Stimulated activated CD4-positive, alpha-beta T cell treated with anti-CD3 and anti-CD28 coated beads, Interleukin-12 subunit alpha, Interleukin-12 subunit beta, amount 100 ng/mL, for 48 hours (primary cell): ENCODE measurements at places on chromosomes 7 and 10.

DNA sequence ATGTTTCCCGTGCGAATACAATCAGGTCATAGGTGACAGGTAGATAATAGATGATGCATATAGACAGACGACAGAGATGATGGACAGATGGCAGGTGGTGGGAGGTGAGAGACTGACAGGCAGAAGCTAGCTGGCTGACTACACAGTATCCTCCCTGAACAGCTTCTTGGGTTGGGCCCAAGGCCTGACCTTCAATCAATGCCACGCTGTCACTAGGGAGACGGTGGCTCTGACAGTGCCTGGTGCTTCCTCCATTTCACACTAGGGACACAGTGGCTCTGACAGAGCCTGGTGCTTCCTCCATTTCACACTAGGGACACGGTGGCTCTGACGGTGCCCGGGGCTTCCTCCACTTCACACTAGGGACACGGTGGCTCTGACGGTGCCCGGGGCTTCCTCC, 200.1 kb downstream of the DIP2C start:
- DNase-seq = no peak

GRCh38 chr10:109259293-109259692, 664.0 kb downstream of the XPNPEP1 start:
- no peak for DNase-seq

- DNase-seq = no peak
Observed at GRCh38 chr10:99232360-99232999, 3.2 kb downstream of the HPSE2 start.

DNA sequence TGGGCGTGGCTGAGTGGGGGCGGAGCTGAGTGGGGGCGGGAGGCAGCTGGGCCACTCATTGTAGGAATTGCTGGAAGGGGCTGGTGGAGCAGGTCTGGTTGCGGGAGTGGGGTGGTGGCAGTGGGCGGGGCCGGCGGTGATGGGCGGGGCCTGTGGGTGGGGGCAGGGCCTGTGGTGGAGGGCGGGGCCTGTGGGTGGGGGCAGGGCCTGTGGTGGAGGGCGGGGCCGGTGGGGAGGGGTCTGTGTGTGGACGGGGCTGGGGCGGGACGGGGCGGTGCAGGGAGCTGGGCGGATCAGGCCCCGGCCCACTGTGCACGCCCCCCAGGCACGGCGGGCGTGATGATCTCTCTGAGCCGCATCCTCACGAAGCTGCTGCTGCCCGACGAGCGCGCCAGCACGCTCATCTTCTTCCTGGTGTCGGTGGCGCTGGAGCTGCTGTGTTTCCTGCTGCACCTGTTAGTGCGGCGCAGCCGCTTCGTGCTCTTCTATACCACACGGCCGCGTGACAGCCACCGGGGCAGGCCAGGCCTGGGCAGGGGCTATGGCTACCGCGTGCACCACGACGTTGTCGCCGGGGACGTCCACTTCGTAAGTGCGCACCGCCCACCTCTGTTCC, 14.0 kb downstream of the SLC29A4 start:
- DNase-seq = peak; percentile 50

DNA sequence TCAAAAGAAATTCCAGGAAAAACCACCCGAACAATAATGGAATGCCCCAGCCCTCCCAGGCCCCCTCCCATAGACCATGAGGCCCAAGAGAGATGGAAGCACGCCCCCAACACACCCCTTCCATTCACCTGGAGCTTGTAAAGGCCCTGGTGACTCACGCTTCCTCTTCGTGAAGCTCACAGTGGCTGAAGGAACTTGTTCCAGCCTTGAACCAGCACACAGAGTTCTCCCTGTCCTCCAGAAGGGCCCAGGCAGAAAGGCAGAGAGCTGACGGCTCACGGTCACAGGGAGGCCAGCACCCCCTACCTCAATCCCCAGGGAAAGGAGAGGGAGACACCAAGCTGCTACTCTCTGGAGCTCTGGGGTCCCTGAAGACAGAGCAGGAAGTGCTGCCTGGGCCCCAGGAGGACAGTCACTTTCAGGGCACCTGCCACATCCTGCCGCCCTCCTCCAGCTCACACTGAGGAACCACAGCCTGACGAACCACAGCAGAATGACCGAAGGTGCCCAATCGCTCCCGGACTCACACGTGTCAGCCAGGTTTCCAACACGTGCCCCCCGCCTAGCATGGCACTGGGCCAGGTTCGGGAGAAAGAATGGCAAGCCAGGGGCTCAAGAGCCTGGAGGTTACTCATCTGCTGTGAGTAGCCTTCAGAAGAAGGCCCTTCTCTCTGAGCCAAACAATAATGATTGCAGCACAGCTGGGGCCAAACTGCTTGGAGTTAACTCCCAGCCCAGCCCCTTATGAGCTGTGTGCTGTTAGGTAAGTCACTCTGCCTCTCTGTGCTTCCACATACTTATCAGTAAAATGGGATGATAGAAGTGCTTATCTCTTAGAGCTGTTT, 52.8 kb downstream of the DLG5 start:
- DNase-seq = peak; percentile 8

GRCh38 chr7:138658889-138659288, 42.3 kb downstream of the SVOPL start:
- DNase-seq = no peak

DNA sequence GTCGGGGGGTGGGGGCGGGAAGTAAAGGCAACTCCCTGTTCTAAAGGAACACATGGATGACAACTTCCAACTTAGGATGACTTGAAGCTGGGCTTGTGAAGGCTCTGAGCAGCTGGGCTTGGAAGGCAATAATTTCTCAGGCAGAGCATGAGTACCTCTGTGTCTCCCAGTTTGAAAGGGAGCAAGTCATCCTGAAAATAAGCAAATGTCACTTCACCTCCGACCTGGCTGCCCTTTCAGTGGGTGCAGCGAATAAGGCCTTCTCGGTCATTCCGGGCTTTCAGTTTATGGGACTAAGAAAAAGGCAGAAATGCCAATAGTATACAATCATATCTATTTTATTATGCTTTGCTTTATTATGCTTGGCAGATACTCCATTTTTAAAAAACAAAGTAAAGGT, 15.3 kb upstream of the ADAMTS14 start:
- DNase-seq = no peak

GRCh38 chr10:79266084-79266483, 81.2 kb upstream of the PPIF start:
- no peak for DNase-seq

DNA sequence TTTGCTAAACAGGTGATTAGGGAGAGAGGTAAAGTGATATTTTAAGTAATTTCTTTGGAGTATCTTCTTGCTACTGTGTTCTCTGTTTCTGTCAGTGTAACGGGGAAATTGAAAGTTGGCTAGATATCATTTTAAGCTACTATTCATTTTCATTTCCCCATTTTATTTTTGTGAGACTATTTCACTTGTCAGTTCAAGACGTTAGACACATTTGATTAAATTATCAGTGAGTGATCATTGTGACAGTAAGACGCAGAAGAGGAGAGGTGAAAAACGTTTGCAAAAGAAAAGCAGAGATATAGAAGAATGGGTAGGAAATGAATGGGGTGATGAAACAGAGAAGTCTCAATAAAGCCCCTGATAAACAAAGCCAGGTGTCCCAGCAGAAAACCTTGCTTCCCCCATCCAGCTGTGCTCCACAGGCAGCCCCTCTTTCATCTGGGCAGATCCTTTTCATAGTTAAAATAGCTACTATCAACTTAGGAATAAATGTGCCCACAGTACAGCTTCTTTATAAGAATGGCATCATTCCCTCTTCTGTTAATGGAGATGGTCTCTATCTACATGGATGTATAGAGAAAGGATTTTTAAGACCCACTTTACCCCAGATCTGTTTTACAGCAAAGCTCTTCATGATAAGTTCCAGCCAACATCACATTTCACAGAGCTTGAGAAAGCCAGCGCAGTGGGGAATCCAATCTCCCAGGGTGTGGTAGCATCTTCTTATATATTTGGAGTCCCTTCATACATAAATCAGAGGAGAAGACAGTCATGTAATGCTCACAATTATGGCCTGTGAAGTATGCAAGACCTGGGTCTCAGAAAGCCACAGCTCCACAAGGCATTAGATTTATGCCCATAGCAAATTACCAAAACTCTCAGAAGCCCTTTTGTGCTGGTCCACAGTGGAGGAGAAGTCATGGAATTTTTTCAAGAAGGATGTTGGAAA, 138.1 kb upstream of the ITGB1 start:
- no peak for DNase-seq

- no peak for DNase-seq
Observed at GRCh38 chr7:28142650-28143049, 37.9 kb downstream of the JAZF1 start.
